ENCODE measurements at places on chromosomes 12 and 14.

- no peak for DNase-seq
Measured at GRCh38 chr14:99759546-99759925, 33.7 kb upstream of the EML1 start.

GRCh38 chr14:51596488-51597117 is 55.1 kb upstream of the FRMD6 start:
- DNase-seq, result no peak

DNA sequence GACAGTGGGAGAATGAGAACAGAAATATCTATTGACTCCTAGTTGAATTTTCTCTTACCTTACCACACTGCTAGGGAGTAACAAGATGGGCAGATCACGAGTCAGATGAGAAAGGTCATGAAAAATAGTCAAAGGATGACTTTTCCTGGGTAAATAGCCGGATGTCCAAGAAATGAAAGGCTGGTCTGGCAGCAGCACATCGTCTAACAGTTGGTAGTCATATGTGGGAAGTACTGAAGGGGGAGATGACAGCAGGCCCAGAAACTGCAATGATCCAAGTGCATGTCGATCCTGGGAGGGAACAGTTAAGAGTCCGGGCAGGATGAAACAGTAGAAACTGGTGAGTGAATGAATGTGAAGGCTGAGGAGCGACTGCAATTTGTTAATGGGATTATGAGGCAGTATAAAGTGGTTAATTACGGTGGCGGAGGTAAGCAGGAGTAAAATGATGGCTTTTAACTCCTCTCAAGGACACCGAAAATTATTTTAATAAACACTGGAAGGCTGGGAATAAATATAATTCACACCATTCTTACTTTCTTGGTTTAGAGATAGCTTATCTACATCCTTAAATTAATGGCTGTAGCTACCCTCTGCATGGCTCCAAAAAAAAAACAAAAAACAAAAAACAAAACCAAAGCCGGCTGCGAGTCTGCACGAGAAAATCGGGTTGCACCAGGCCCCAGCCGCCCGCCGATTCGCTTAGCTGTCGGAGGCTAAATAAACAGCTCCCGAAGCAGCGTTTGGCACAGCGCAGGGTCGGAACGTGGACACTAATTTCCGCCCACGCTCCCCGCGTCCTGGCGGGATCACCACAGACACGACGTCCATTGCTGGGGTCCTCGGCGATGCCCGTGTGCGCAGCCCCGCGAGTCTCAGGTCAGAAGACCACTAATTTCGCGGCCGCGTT is 1.0 kb upstream of the ERC1 start:
- DNase-seq, result peak; percentile 83

GRCh38 chr14:37746140-37746832 is 150.9 kb downstream of the TTC6 start:
- DNase-seq, result peak; percentile 2

- no peak for DNase-seq
Measured at GRCh38 chr14:23209651-23210423, 26.4 kb upstream of the SLC7A8 start.

DNA sequence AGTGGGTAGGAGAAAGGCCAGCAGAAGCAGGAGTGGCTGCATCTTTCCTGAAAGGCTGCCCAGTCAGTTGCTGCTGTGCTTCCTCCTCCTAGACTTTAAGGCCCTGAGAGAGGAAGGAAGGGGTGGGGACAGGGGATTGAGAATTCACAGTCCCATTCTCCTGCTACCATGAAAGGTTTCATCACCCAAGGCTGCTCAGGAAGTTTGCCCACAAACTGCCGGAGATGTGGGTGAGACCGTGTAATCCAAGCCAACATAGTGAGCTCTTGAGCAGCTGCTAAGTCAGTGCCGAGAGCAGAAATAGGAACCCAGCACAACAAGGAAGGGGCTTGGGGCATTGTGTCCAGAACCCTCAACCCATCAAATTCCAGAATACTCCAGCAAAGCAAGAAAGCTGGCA is at the start of gene CTSG:
Gene CTSG (minus strand): TSS at position 69 of the 400 bp plus-strand sequence. CDS start 27 bp downstream, at position 42.
- no peak for DNase-seq

DNA sequence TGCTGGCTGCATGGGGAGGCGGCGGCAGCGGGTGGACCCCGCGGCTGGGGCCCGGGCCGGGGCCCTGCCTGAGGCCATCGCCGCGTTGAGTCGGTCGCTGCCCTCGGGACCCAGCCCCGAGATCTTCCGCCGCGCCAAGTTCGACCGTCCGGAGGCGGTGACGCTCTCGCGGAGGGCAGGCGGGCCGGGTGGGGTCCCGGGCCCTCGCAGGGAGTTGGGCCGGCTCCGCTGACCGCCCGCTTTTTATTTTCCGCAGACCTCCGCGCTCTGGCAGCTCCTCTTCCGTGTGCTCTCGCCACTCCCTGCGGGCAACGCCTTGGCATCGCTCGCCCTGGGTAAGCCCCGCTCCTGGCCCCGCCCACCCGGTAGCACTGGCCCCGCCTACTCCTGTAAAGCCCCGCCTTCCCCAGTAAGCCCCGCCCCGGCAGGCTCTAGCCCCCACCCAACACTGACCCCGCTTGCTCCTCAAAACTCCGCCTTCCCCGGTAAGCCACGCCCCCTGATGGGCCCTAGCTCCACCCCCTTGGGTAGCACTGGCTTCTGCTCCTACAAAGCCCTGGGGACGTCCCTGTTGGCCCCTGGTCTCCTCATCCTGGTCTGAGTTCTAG is 424 bp downstream of the TEDC1 start:
- peak; percentile 65 for DNase-seq

- peak; percentile 28 for DNase-seq
Measured at GRCh38 chr14:35883677-35884293, 57.6 kb downstream of the BRMS1L start.

GRCh38 chr14:58887931-58888330 is 250.2 kb downstream of the DACT1 start:
- no peak for DNase-seq

DNA sequence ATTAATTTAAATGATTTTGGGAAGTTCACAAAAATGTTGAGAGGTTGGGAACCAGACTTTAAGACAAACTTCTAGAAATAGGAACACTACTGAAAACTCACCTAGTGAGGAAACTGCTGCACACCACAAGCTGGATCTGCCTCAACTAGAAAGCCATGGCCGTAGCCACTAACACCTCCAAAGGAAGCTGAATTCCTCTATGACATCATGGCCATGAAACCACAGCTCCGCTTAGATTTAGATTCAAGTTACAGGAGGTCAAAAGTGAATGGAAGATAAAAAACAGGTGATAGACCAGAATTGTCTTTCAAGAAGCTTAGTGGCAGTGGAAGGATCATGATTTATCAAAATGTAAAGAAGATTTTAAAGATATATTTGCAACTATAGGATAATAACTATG is 208.8 kb upstream of the ALG10 start:
- DNase-seq, result no peak

GRCh38 chr12:40248034-40248433 is 23.2 kb downstream of the LRRK2 start:
- no peak for DNase-seq

- no peak for DNase-seq
Measured at GRCh38 chr12:184811-185575, 29.0 kb downstream of the SLC6A12 start.

- DNase-seq, result no peak
Measured at GRCh38 chr12:91188778-91189177, 6.2 kb upstream of the DCN start.

DNA sequence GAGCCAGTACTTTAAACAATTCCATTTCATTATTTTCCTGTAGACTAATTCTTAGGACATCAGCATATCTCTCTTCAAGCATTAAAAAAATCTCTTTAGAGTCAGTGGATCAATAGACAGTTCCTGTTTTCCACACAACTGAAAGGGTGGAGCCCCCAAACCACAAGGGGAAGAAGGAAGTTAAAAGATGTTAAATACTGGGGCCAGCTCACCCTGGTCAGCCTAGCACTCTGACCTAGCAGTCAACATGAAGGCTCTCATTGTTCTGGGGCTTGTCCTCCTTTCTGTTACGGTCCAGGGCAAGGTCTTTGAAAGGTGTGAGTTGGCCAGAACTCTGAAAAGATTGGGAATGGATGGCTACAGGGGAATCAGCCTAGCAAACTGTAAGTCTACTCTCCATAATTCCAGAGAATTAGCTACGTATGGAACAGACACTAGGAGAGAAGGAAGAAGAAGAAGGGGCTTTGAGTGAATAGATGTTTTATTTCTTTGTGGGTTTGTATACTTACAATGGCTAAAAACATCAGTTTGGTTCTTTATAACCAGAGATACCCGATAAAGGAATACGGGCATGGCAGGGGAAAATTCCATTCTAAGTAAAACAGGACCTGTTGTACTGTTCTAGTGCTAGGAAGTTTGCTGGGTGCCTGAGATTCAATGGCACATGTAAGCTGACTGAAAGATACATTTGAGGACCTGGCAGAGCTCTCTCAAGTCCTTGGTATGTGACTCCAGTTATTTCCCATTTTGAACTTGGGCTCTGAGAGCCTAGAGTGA is at the start of gene LYZ:
Gene LYZ (plus strand): TSS at position 220 of the 777 bp plus-strand sequence. CDS start 28 bp downstream, at position 248.
- DNase-seq, result no peak

DNA sequence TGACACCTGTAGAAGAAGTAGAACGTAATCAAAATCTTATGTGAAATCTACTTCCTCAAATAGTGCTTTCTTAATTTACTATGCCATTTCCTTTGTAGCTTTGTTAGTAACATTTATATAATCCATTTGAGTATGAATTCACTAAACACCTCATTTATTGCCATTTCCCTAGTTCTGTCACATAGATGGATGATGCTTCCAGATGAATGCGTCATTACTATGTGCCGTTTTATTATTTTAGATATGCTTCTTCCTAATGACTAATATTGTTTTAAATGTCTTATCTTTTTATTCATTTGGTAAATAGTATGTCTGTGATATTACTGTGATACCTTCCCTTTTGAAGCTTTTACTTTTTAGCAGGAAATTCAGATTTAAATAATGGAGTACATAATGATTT is 14.4 kb downstream of the FRMD6 start:
- no peak for DNase-seq

DNA sequence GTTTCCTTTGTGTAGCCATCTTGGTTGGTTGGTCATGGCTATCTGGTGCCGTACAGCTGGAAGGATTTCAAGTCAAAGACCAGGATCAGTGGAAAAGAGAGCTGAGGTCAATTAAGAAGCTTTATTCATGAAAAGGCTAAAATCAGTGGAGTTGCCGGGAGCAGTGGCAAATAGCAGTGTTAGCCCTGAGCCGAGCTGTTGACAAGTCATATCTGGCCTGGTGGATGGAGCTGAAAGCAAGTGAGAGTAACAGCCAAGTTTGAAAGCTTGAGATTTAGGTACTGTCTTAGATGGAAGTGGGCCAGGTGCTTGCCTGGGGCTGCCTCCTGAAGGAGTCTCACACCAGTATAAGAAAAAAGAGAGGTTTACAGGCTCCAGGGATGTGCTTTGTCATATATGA is 9.0 kb downstream of the BATF start:
- no peak for DNase-seq

- no peak for DNase-seq
Measured at GRCh38 chr14:60839057-60839456, 104.5 kb downstream of the MNAT1 start.

DNA sequence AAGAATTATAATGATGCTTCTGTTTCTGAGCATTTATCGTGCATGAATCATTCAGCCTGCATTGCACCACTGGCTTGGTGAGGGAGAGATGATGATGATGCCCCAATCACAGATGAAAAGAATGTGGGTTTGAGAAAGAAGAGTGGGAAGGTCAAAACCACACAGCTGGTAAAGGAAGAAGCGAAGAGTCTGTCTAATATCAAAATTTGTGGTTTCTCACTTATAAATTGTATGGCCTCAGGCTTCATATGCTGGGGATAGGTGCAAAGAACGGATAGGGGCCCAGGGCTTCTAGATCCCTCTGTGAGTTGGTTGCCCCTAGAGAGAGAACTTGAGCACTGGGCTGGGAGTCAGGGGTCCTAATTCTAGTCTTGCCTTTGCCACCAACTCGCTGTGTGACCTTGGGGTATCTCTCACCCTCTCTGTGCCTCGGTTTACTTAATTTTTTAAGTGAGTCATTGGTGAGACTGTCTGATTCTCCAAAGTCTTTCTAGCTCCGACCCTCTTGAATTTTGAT is 2.2 kb downstream of the OASL start:
- peak; percentile 94 for DNase-seq

DNA sequence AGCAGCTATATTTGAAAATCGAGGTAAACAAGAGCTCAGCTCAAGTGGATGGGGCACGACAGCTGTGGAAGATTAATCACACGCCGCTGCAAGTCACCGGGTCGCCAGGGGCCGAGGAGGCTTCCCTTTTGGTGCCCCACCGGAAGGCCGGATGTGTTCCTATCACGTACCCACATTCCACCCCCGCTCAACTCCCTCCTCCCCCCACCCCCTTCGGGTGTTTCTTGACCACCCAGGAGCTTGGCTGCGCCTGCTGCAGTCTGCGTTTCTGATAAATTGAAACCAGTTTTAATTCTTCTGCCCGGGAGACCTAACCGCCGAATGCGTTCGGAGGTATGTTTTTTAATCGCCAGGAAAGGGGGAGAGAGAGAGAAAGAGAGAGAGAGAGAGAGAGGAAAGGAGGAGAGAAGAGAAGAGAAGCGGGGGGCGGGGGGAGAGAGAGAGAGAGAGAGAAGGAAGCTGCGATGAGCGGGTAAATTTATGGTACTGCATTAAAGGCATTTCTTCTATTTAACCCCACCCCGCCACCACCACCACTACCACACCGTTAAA is 1.8 kb downstream of the SLC8A3 start:
- DNase-seq, result no peak

GRCh38 chr12:116303929-116304328 is 26.4 kb upstream of the MED13L start:
- DNase-seq, result peak; percentile 71

GRCh38 chr12:52543985-52544883 is 8.7 kb downstream of the KRT71 start:
- peak; percentile 51 for DNase-seq

GRCh38 chr12:26701604-26702215 is 131.3 kb downstream of the ITPR2 start:
- peak; percentile 35 for DNase-seq

DNA sequence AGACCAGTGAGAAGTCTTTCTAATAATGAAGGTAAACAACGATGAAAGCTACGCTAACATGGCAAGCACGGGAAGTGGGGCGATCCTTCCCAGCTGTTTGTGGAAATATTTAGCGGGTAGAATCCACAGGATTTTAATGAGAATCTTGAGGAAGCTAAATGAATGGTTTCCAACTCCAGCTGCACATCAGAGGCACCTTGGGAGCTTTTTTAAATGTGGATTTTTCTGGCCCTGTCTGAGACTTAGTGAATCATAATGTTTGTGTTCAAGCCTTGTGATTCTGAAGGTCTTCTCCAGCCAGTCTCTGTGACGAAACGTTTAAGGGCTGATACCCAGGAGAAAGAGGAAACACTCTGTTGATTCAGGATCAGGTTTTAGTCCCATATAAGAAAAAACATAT is 169.8 kb downstream of the CAPZA3 start:
- DNase-seq, result no peak

- no peak for DNase-seq
Measured at GRCh38 chr12:46149079-46149464, 119.8 kb downstream of the SLC38A1 start.

Measured in AG08395 (cell line).